CD4-positive, alpha-beta T cell (primary cell): ENCODE measurements at places on chromosomes 5 and 9. TPM values are rescaled to one million over a fixed set of nuclear protein-coding genes. Genes with fewer than 3 reads are reported as not detected.

DNA sequence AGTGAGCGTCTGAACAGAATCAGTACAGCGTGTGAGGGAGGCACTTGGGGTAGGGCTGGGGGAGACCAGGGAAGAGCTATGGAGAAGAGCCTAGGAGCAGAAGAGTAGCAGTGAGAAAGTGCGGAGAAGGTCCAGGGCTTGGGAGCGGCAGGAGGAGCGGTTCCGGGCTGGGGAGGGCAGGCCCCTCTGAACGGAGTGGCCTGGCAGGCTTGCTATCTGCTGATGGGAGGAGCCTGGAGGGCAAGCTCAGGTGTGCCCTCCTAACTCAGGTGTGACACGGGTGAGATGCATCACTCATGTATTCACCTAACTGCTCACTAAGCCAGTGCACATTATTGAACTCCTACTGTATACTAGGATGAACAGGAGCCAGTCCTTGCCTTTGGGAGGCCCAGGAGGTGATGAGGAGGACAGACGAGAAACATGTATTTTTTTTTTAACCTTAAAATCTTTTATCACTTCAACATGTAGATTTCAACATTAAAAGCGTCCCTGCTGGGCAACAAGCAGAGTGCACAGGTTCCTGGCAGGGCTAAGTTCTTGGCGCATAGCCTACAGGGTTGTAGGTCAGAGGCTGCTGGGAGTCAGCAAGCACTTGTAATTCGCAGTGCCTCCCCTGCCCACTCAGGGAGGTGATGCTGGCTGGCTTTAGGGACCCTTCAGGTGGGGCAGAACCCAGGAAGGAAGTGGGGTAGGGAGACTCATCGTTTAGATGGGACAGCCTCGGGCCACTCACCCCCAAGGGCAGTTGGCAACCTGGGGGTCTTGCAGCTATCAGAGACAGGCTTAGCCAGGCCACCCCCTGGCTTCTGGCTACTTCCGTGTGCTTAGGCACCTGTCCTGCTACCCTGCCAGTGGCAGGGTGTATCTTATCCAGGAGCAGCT lies 55.5 kb downstream of the TMOD1 start:
- H3K27ac ChIP-seq: no peak overlapping the region
- DNase-seq: no peak
- H3K4me3 ChIP-seq: no peak overlapping the region
- H3K36me3 ChIP-seq: no peaks in the 10 kb centered on the region
- no peaks in the 10 kb centered on the region for H3K4me1 ChIP-seq
- H3K27me3 ChIP-seq: peaks cover 4% of the 10 kb centered on the region

DNA sequence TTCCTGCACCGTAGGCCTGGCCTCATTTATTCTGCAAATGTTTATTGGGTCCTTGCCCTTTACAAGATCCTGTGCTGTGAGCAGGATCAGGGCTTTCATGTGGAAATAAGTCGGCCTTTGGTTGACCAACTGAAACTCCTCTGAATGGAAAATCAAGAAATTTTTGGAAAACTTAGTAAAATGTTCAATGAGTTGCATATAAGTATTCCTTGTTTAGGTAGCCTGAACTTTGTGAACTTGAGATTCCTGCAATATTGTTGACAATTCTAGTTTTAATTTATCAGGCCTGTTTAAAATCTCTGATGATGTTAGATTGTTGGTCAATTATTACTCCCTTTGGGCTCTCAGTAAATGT lies 1.1 kb downstream of the MAML1 start:
- peaks cover 49% of the 10 kb centered on the region for H3K4me1 ChIP-seq
- no peak overlapping the region for H3K27ac ChIP-seq

GRCh38 chr5:14292766-14293658 lies 149.9 kb downstream of the TRIO start:
- no peaks in the 10 kb centered on the region for H3K4me1 ChIP-seq
- no peak for DNase-seq
- no peak overlapping the region for H3K27ac ChIP-seq
- H3K4me3 ChIP-seq: no peak overlapping the region
- no peaks in the 10 kb centered on the region for H3K36me3 ChIP-seq

DNA sequence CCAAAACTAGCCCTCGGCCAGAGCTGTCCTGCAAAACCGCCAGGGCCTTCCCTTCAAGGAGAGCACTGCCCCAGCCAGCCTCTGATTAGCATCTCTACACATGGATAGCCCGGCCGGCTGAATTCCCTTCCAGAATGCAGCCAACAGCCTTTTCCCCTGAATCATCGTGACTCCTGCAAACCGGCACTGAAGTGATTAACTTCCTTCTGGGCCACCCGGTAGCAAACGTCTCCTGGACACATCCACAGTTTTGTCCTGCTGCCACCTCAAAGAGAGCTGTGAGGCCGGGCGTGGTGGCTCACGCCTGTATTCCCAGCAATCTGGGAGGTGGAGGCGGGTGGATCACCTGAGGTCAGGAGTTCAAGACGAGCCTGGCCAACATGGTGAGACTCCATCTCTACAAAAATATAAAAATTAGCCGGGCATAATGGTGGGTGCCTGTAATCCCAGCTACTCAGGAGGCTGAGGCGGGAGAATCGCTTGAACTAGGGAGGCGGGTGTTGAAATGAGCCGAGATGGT lies 21.1 kb upstream of the EEIG1 start:
- no peak overlapping the region for H3K27ac ChIP-seq
- no peak overlapping the region for H3K4me3 ChIP-seq
- no peaks in the 10 kb centered on the region for H3K36me3 ChIP-seq
- no peaks in the 10 kb centered on the region for H3K27me3 ChIP-seq
- H3K4me1 ChIP-seq: peaks cover 53% of the 10 kb centered on the region

DNA sequence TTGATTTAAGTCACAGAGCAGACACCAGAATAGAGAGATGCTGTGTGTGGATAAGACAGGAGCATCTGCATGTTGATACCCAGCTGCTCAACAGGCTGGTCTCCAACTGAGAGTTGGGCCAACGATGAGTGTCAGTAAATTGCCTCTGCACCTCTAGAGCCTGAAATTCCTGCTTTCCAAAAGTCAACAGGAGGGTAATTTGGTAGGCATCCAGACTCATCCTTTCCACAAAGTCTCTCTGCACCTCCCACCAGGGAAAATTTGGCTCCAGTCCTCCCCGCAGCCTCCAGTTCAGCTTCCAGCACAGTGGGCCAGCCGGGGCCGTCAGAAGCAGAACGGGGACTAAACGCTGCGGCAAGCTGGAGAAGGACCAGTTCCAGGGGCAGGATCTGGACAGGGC lies 136.9 kb downstream of the RFK start:
- no peaks in the 10 kb centered on the region for H3K4me1 ChIP-seq
- no peak for DNase-seq
- H3K27me3 ChIP-seq: peaks cover 3% of the 10 kb centered on the region
- no peak overlapping the region for H3K27ac ChIP-seq
- no peak overlapping the region for H3K4me3 ChIP-seq

GRCh38 chr5:35342664-35343063 lies 112.4 kb upstream of the PRLR start:
- H3K4me3 ChIP-seq: no peak overlapping the region
- no peaks in the 10 kb centered on the region for H3K27me3 ChIP-seq
- no peaks in the 10 kb centered on the region for H3K4me1 ChIP-seq
- DNase-seq: no peak
- H3K27ac ChIP-seq: no peak overlapping the region

GRCh38 chr5:163815240-163815791 lies 309.9 kb downstream of the MAT2B start:
- H3K4me3 ChIP-seq: no peak overlapping the region
- H3K4me1 ChIP-seq: no peaks in the 10 kb centered on the region
- H3K27me3 ChIP-seq: no peaks in the 10 kb centered on the region

DNA sequence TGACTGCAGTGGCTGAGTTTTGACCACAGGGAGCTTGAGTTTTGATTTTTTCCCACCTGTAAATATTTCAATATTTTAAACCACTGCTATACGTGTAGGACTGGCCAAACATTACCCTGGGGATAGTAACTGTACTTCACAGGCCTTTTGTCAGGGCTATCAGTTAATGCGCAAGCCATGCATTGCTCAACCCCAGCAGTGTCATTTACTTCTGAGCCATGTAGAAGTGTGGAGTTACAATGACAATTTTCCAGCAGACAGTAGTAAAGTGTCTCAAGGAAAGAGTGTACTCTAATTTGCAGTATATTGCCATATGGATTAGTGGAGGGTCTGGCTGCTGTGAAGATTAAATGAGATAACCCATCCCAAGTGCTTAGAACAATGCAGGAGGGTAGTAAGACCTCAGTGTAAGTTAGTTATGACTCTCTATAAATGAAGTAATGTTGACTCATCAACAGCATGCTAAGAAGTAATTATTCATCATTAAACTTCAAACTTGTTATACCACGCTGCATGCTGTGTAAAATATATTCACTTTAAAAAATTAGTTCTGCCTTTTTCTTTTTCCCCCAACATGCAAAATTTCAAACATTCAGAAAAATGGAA lies 489.2 kb downstream of the KDM4C start:
- H3K4me3 ChIP-seq: no peak overlapping the region
- no peak for DNase-seq
- no peaks in the 10 kb centered on the region for H3K36me3 ChIP-seq
- H3K27ac ChIP-seq: no peak overlapping the region
- no peaks in the 10 kb centered on the region for H3K27me3 ChIP-seq

INSL4 gene
- not detected for total RNA-seq

SPINK14 gene
- not detected for total RNA-seq

PLCXD3 gene
- not detected for total RNA-seq

CCL21 gene
- total RNA-seq: not detected

EIF4EBP3 gene
- total RNA-seq: 12.7 TPM

ANKRD18A gene
- 7.2 TPM for total RNA-seq
